ENCODE measurements at places on chromosomes 2 and 18.
A peak's percentile ranks its signal among the peaks of the same experiment; 100 is the strongest.

GRCh38 chr2:238868616-238869292 is 20.9 kb downstream of the TWIST2 start:
- no peak for DNase-seq

DNA sequence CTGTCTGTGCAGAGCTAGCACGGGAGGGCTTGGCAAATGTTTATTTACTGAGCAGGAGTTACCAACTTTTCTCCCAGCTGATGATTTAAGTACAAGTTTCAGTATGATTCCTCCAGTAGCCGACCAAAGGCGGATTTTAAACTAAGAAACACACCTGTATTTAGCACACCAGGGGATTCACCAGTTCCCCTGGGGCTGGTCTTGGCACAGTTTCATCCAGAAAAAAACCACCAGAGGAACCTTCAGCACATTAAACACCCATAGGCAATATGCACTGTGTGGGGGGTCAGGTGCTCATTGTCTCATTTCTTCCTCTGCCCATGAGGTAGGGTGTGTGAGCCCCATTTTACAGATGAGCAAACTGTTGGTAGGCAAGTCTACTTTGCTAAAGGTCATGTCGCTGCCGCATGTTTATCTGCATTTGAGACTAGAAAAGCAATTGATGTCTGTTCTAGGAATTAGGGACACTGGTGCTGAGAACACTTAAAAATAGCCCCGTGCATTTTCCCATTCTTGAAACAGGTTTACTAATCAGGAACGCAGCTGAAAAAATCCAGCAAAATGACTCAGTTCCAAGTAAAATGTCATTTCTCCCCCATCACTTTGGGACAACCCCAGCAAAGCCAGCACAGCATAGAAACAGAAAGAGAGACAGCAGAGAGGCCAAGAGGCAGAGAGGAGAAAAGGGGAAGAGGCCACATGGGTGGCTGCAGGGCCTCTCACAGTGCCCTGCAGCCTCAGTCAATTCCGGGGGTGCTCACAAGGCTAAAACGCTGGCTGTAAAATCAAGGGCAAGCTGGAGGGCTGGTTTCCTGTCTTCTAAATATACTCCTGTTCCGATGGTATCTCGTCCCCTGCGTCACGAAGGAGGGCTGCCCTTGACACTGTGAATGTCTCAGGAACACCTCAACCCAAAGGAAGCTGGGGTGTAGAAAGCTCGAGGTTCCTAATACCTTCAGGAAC is 166.8 kb upstream of the ID2 start:
- DNase-seq, result peak; percentile 71

DNA sequence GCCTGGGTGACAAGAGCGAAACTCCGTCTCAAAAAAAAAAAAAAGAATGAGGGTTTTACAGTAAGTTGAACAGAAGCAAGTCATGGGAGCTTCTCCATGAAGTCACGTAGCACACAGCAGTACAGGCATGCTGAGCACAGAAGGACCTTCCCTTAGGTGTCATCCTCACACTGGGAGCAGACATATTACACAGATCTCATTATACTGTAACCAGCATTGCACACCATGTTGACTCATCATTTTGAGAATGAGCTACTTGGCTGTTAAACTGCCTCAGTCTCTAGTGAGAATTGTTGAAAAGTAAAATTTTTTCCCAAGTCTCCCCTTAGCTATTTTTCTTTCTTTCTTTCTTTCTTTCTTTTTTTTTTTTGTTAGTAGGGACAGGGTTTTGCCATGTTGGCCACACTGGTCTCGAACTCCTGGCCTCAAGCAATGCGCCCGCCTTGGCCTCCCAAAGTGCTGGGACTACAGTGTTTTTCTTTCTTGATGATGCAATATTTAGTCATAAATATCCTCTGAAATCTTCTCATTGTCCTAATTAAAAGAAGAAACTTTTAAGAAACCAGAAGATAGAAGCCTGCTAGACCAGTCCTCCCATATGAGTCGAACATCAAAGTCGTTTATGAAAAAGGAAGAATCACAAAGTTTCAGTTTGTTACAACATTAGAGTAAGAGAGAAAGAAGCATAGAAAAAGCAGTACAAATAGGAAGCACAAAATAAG is 37.9 kb upstream of the PPP1CB start:
- DNase-seq, result no peak

GRCh38 chr2:223051693-223052289 is at the start of gene KCNE4:
KCNE4 (plus strand) TSS chr2:223052190; CDS start chr2:223052831, 641 bp downstream.
- no peak for DNase-seq

DNA sequence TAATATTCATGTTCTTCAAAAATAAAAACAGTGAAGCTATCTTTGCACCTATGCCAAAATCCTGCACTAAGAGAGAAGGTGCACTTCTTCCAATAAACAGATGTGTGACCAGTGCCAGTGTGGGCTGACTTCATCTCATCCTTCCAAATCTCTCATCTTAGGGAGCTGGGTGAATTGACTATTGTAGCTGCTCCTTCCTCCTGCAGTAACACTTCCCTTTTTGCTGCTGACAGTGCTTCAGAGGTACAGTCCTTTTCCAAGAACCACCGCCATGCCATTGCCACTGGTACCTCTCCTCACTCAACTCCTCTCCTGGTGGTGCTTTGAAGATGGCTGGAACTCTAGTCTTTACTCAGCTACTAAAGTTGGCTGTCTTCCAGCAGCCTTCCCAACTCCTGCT is 42.1 kb upstream of the ARHGAP25 start:
- DNase-seq, result no peak

DNA sequence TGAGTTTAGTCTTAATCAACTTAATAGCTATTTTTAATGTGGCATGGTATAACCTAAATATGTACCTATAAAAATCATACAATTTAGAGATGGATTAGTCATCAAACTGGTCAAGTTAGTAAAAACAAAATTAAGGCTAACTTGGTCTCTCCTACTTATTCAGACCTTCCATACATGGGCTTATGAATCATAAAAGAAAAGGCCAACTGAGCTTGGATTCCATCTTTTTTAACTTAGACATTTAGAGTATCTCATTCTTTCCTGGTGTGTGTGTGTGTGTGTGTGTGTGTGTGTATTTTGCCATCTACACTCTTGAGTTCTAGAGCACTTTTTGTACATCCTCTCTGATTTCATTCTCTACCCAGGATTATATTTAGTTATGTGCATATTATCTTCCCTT is 637.5 kb downstream of the PLCL1 start:
- DNase-seq, result no peak

- DNase-seq, result no peak
These were observed 19.9 kb downstream of the EPAS1 start for GRCh38 chr2:46317094-46317486.

DNA sequence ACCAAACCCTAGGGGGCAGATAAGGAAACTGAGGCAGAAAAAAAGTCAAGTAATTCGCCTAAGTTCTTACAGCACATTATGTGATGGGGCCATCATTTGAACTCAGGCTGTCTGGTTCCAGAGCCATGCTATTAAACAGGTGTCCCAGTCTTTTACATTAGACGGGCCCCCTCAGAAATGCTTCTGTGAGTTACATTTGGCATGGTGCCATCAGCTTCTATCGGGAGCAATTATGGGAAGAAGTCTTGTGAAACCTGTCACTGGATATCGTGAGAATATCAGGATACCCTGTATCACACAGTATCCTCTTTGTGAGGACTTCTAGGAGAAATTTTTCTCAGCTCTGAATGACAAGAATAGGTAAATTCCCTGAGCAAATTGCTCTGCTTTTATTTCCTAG is 143.7 kb upstream of the NOSTRIN start:
- no peak for DNase-seq

GRCh38 chr2:183034806-183035205 is 3.5 kb downstream of the NCKAP1 start:
- DNase-seq, result no peak

GRCh38 chr2:158779621-158780020 is 15.5 kb upstream of the DAPL1 start:
- DNase-seq, result no peak

GRCh38 chr2:44752761-44753160 is 188.7 kb upstream of the SIX3 start:
- no peak for DNase-seq

DNA sequence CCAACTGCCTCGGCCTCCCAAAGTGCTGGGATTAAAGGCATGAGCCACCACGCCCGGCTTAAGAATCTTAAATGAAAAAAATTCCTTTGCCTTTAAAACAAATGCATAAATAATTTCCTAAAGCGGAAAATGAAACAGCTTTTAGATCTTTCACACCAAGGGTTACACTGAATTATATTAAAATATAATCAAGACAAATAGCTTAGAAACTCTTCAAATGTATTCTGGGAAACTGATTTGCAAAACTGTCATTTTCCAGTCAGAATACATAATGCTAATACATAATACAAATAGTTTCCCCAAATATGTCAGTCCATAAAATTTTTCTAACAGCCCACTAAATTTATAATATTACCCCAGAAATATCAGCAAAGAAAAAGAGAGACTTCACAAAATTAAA is 68.3 kb upstream of the PGAP1 start:
- DNase-seq, result no peak

DNA sequence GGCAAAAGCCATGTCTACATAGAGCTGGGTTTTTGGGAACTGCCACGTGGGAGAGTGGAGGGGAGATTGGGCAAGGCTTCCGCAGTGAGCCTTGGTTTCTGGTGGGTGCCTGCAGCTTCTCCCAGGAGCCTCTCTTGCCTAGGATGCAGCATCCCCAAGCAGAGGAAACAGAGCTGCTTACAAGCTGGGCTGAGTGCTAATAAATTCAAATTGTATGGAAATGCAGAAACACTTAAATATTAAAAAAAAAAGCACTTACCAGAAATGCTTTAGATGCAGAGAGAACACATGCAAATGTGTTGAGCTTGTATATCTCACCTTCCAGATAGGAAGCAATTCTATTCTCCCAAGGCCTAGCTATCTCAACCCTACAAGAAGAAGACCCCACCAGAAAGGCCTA is 96.0 kb upstream of the ST3GAL5 start:
- no peak for DNase-seq

DNA sequence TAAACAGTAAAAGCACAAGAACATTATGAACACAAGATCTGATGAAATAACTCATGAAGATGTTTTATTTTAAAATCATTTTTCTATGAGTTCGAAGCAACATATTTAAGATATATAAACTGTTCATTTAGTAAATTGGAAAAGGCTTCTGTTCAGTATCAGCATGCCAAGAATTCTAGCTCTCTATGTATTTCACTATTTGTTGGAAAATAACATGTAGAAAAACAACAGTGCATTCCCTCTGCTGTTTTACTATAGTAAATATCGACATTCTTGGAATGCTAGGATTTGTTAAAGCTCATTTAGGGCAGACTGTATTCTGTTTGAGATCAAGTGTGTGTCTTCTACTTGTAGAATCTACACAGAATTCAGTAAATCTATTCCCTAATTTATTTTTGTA is 750.2 kb downstream of the CCDC85A start:
- DNase-seq, result no peak

- DNase-seq, result no peak
These were observed 188.7 kb downstream of the STK39 start for GRCh38 chr2:168058675-168059074.

GRCh38 chr2:36511858-36512603 is 85.9 kb downstream of the FEZ2 start:
- DNase-seq, result no peak

- DNase-seq, result no peak
These were observed 847 bp downstream of the HOXD8 start for GRCh38 chr2:176130147-176130956.

- no peak for DNase-seq
These were observed 5.3 kb upstream of the CFLAR start for GRCh38 chr2:201110615-201111014.

- no peak for DNase-seq
These were observed 31.3 kb downstream of the LANCL1 start for GRCh38 chr2:210445116-210445707.

DNA sequence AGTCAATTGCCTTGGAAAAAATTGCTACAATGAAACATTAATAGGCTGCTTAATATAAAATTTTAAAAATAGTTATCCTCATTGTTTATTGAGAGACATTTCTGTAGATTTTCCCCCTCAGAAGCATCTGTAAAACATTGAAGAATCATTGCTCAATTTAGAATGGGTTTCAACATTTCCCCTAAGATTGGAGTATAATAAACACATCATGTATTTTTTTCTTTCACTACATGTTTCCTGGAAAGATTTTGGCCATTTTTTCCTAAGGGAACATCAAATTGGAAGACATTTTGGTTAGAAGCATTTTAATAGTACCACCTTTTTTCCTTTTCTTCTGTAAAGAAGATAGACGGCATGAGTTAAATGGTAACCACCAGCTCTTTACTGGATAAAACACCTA is 443.2 kb upstream of the SPHKAP start:
- no peak for DNase-seq

DNA sequence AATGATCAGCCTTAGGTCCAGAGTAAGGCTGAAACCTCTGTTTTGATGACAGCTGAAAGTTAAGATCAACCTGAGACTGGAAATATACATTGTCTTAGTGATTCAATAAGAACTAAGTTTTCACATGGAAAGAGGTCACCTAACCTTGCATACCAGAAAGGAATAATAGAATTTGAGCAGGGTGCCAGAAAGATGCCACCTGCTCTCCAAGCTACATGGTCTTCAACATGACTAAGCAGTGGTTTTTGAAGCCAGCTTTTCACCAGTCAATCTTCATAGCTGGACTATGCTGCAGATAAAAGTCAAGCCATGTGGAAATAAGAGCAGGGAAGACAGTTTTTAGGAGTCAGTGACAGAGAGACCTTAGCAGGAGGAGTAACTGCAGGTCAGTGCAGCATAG is 589.4 kb upstream of the SYT4 start:
- DNase-seq, result no peak

DNA sequence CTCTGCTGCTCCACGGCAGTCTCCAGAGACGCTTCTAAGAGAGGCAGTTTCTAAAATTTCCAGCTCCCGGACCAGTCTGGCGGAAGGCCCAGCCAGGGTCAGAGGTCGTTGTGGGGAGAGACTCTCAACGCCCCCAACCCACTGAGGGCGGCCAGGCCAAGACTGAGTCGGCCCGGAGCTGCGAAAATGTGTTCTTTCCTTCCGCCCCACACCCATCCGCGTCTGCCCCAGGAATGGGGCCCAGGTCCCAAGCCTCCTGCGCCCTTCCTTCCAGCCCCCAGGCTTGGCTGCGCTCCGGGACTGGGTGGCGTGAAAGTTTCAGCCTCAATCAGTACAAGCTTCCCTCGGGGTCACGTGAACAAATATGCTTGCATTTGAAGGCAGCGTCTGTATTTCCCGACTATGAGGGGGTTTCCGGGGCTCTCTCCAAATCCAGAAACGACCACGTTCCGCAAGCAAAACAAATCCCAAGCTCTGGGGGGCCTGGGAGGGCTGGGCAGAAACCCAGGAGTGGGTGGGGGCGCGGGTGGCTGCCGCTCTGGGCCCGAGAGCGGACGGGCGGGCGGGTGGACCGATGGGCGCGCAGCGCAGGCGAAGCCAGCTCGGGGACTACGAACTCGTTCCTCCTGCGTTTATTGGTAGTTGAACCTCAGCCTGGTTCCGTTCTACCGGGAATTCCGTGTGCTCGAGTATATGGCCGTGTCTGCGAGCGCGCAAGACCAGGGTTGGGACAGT is 3.3 kb downstream of the HOXD3 start:
- no peak for DNase-seq

DNA sequence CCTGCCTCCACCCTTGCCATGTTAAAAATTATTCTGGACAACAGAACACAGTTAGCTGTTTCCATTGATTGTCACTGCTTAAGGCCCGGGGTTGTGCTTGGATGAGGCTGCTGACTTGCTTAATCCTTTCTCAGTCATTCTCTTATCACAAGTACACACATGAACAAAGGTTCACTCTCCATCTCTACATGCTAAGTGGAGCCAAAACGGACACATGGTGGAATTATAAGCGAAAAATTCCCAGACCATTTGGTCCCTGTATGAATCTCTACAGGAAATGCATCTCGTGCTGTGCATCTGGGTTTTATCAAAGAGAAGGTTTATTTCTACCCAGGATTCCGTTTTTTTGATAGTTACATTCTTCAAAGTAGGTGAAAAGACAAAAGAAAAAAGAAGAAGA is 177.5 kb upstream of the ETAA1 start:
- no peak for DNase-seq
